ENCODE measurements at places on chromosomes 5 and 9.

DNA sequence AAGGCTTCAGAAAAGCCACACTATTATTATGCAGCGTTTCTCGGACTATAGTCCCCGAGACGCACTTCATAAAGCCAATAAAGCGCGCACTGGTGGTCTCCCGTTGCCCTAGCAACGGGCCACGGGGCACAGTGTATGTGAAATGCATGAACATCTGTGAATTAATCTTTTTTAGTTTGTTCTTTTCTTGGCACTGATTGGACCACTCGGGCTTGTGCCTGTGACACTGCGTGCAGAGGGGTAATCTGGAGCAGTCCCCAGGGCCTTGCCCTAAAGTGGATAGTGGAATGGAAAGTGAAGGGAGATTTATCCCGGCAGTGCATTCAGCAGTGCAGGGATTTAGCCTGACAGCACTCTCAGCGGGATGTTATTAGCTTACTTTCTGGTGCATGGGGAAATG lies 92.1 kb downstream of the TLE4 start:
- DNase-seq: no peak

DNA sequence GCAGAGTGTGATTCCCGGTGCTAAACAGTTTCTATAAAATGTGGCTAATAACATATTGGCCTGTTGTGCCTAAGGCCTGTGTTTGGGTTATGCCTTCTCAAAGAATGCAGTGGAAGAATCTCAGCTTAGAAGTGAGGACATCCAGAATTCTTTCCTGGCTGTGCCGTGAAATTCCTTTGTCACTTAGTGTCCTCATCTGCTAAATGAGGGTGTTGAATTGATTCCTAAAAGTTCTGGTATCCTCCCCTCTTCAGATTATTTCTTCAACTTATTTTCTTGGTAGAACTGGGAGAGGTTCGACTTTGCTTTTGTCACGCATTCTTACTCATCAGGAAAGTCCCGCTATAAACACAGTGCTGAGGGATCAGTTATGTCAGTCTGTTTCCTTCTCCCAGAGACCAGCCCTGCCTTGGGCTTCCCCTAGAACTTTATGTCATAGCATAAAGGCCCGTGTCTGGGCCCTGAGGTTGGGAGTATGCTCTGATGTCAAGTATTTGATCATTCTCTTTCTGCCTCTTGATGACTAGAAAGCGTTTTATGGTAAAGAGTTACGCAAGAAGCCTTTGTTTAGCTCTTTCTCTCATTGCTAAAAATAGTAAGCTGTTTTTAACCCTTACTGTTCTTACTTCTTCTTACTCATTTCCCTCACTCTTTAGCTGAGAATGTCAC lies 29.5 kb downstream of the MTAP start:
- DNase-seq: no peak

GRCh38 chr5:163565931-163566608 lies 60.7 kb downstream of the MAT2B start:
- peak; percentile 32 for DNase-seq

GRCh38 chr5:139138809-139139208 lies 59.4 kb downstream of the SIL1 start:
- no peak for DNase-seq

DNA sequence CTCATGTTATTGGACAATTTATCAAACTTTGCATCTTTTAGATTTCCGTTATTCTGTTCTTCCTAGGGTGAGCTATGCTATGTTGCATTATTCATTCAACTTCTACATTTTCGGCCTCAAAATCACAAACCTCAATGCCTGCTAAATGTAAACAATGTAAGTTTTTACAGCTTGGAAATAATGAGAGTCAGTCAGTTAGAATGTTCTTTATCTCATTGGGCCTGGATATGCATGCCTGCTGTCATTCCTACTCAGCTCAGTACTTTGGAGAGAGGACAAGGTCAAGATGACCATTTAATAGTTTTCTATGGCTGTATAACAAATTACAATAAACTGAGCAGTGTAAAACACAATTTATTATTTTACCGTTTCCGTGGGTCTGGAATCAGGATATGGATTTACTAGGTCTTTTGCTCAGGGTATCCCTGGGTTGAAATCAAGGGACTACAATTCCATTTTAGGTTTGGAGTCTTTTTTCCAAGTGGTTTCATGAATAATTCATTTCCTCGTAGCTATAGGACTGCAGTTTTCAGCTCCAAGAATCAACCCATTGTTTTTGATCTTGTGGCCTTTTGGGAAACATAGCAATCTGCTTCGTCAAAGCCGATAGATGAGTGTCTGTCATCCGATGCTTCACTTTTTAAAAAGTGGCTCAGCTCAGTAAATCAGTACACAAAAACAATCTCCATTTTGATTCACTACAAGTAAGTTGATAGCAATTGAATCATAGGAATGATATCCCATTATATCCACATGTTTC lies 1143.2 kb upstream of the CDH6 start:
- DNase-seq: no peak

GRCh38 chr9:128442150-128442549 lies 13.7 kb upstream of the ODF2 start:
- no peak for DNase-seq

DNA sequence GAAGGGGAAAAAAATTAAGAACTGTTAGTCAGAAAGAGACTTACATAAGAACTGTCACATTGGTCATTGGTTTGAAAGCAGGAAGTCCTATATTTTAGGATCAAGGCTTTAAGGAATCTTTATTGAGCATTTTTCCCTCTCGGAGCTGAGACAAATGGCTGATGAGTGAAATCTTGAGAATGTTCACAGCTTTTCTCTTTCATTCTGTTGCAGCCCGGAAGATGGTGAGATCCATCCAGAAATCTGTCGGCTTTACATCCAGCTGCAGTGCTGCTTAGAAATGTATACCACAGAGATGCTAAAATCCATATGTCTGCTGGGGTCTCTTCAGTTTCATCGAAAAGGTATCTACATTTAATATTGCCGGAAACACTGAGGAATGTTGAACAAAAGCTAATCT lies 69.7 kb downstream of the RGS7BP start:
- DNase-seq: no peak

DNA sequence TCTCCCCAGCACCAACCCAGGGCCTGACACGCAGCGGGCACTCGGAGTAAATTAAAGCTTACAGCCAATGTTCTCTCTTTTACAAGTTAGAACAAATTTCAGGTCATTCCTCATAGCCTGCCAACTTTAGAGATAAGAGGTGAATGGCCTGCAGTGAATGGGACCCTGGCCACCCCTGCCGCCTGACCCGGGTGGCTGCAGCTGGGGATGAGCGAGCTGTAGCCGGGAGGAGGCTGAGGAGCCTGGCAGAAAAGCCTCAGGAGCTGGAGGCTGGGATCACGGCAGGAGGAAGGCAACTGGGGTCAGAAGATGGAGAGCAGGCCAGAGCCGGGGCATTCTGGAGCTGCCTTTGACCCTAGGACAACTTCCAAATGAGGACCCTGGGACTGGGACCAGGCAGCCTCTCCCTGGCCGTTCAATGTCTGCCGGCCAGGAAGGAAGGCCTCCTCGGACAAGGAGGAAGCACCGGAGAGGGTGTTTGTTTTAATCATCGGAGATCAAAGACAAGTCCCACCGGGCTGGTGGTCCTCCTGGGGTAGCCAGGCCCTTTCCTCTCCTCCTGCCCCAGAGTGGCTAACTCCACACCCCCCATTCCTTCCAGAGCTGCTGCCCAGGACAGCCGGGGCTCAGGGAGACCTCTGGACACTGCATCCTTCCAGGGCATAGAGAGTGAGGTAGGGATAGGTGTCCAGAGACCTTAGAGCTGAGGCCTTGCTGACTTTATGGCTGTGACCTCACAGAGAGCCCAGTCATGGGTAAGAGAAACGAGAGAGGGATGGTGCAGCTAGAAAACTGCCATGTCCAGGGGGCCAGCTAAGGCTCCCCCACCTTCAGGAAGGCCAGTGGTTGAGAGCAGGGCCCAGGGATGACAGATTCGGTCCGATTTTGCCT lies 87.3 kb upstream of the LMX1B start:
- no peak for DNase-seq

DNA sequence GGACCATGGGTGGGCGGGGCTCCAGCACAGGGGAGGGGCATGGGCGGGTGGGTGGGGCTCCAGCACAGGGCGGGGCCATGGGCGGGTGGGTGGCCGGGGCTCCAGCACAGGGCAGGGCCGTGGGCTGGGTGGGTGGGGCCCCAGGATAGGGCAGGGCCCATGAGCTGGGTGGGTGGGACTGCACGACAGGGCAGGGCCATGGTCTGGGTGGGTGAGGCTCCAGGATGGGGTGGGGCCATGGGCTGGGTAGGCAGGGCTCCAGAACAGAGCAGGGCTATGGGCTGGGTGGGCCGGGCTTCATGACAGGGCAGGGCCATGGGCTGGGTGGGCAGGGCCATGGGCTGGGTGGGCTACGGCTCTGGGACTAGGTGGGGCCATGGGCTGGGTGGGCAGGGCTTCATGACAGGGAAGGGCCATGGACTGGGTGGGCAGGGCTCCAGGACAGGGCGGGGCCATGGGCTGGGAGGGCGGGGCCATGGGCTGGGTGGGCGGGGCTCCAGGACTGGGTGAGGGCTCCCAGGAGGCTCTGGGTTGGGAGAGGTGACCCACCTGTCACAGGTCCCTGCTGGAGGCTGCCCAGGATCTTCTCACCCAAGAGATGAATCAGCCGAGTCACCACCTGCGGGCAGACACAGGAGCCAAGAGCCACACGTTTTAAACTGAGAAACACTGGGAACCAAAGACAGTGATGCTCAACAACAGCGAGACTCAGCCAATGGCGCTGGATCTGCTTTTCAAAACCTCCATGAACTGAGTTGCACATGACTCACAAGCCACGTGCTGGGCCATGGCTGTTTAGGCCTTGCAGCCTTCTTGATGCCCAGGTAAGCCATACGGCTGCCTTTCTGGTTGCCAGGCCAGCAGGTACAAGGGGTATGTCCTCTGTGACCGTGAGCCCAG lies 33.6 kb upstream of the NSMF start:
- DNase-seq: no peak

- no peak for DNase-seq
These were observed 23.7 kb downstream of the ENHO start for GRCh38 chr9:34499076-34499475.

- DNase-seq: no peak
These were observed 16.9 kb upstream of the NKD2 start for GRCh38 chr5:991472-992267.

DNA sequence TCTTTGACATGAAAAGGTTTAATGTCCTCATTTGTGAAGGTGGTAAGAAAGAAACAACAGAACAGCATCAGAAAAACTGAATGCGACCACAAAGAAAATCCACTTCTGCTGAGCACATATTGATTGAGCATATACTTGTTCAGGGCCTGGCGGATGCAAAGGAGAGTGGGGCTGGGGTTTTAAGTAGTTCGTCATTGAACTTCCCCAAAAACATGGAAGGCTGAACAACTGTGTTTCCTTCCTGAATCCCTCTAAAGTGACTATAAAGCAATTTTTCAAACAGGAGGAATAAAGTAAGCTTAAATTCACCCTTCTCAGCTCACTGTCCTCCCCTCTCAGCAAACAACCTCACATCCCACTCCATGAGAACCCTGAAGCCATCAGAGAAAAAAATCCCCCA lies 262.9 kb downstream of the AGTPBP1 start:
- DNase-seq: no peak

GRCh38 chr9:76650692-76651091 lies 113.5 kb upstream of the PCA3 start:
- DNase-seq: no peak

GRCh38 chr5:96529559-96529958 lies 96.5 kb upstream of the PCSK1 start:
- no peak for DNase-seq

- DNase-seq: no peak
These were observed 28.0 kb downstream of the GDNF start for GRCh38 chr5:37811866-37812265.

DNA sequence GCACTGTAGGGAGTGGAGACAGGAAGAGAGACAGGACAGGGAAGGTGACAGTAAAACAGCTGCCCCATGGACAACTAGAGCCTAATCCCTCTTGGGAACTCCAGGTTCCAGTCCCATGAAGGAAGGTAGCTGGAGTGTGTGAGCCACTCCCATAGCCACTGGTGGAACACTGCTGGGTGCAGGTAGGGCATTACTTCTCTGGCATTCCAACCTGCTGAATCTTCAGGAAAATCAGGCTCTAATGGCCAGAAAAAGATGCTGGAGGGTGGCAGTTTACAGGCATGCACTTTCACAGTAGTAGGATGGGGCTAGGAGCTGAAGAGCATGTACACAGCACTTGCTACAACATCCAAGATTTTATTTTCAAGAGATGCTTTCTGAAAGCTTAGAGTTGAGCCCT lies 259.4 kb downstream of the AUH start:
- no peak for DNase-seq

GRCh38 chr5:32027717-32028458 lies 146.2 kb downstream of the GOLPH3 start:
- no peak for DNase-seq

GRCh38 chr5:173850659-173851058 lies 37.5 kb upstream of the CPEB4 start:
- DNase-seq: no peak

DNA sequence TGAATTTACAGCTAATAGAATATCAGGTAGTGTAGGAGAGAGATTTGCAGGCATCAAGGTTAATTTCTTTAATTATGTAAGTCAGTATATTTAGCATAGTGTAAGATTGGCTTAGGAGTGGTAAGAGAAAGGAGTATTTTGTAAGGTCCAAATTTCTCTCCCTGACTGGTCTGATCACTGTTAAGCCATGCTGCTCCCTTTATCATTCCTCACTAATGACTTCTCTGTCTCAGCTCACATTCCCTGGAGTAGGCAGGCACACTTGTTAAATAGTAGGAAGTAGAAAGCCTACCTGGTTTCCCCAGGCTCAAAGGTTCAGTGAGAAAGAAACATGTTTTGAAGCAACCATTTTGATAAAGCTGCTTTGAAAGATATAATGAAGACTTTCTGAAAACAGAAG lies 90.7 kb downstream of the SMIM15 start:
- no peak for DNase-seq

DNA sequence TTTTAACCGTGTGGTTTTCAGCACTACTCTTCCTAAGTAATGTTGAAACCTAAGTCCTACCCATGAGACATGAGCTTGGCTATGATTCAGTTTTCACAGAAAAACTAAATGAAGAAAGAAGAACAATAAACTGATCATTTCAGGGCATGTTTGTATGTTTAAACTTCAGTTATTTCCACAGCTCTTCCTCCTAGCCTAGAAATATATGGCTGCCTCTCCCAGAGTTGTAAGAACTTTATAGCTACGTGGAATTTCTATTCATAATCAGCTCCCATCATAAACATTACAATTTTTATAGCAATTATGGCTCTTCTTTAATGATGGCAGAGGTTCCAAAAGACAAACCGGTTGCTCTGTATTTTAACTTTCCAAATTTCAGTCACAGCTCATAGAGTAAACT lies 314.7 kb upstream of the ADAMTSL1 start:
- no peak for DNase-seq

GRCh38 chr9:34536685-34537084 lies 13.9 kb upstream of the ENHO start:
- no peak for DNase-seq
